ENCODE measurements at places on chromosomes 11 and 22.

DNA sequence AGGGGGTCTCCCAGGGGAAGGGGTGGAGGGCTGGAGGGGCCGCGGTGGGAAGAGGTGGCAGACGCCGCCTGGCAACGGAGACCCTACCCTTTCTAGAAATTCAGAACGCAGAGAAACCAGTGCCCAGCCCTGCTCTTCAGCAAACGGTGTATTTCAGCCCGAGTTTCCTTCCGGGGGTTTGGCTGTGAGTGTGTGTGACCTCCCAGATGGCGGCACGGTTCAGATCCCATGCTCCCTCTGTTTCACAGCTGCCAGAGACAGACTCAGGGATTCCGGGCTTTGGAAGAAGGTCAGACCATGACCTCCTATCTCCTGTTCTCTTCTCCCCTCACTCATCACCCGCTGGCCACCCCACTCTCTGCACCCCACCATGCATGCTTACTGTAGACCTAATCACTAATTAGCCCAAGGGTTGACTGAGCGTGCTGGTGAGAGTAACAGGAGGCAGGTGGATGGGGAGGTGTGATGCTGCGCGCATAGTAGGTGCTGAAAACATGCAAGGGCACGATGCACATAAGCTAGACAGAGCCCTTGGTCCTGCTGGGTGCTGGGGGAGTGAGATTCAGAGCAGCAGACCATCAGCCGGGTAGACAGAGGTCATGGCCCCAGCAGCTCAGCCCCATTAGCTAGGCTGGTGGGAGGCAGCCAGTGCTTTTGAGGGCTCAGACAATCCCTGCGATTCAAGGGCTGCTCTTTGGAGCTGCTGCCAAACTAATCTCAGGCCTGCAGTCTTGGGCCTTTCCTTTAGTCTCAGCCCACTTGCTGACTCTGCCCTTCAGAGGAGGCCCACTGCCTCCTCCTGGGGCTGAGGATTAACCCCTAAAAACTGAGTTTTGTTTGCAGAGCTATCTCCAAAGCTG is 256.5 kb upstream of the CADM1 start:
- no peak for DNase-seq

DNA sequence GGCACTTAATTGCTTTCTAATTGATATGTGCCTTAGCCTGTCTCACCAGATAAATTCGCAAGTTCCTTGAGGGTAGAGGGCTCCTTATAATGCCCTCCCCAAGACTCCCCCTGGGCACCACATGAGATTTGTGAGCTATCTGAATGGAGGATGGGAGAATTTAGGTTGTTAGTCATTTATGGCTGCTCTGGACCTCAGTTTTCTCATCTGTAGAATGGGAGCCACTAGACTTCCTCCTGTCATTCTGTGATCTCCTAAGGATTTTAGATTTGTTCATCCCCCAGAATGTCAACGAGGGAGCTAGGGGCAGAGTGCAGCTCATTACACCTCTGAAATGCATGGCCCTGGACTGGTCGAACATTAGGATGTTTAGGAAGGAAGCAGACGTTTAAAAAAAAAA is 294.6 kb downstream of the MIAT start:
- no peak for DNase-seq

GRCh38 chr11:67273260-67273990 is 7.2 kb downstream of the GRK2 start:
- no peak for DNase-seq

DNA sequence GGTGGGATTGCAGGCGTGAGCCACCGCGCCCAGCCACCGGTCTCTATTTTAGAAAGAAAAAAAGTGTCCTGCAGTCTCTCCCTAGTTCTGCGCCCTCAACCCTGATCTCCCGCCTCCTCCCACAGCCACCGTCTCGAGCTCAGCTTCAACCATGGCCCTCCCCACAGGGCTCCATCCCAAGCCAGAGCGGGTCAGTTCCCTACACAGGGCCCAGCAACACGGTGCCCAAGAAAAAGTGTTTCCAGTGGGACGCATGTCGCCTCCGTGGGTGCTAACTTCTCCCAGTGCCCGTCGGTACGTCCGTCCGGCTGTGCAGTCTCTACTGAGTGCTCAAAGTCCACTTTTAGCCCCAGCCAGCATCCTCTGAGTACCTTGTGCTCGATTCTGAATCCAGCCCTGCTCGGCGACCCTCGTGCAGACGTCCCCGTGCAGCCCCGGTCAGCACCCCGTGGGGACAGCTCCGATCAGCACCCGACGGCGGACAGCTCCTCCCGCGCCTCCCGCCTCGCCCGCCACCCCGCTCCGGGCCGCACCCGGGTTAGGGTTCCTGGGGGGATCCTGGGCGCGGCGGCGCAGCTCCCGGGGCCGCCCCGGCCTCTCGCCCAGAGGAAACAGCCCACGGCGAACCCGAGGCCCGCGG is 657 bp upstream of the MAPK8IP2 start:
- no peak for DNase-seq

DNA sequence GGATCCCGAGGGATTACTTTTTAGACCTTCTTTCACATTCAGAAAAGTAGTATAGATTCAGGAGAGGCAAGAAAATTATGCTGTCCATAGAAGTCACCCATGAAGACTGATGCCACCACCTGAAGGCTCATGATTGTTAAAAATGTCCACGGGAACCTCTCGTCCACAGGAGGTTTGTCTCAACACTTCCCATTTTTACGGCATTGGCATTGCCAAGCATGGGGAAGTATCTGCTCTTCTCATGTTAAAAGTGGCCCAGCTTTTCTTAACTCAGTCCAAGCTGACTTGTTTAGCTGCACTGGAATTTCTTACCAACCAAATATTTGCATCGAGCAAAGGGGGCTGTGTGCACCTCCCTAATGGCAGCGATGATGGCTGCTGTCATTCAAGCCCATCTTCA is 9.6 kb downstream of the CDPF1 start:
- DNase-seq, result no peak

DNA sequence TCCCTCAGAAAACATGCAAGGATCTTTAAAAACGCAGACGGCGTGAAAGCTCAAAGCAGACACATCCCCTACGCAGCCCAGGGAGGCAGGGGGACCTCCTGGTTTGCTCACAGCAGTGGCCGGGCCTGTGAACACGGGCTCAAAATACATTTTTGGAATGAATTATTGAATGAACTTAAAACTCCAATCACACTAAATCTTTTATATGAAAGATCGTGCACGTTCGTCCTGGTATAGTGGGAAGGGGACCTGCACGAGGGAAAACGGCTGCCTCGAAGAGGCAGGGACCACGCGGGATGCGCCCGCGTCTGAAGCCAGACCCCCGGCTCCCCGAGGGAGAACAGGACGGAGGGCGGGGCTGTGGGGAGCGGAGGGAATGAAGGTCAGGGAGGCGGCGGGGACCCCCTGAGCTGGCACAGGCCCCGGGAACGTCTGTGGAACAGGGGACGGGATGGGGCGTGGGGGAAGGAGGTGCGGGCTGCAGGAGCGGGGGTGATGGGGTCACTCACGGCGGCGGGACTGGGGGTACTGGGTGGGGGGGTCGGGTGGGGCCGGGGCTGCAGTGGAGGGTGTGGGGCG is 1.3 kb upstream of the PANX2 start:
- no peak for DNase-seq

- DNase-seq, result no peak
Measured at GRCh38 chr11:9219115-9219514, 46.0 kb downstream of the DENND5A start.

- peak; percentile 76 for DNase-seq
Measured at GRCh38 chr11:72589802-72590761, 84.1 kb downstream of the PDE2A start.

DNA sequence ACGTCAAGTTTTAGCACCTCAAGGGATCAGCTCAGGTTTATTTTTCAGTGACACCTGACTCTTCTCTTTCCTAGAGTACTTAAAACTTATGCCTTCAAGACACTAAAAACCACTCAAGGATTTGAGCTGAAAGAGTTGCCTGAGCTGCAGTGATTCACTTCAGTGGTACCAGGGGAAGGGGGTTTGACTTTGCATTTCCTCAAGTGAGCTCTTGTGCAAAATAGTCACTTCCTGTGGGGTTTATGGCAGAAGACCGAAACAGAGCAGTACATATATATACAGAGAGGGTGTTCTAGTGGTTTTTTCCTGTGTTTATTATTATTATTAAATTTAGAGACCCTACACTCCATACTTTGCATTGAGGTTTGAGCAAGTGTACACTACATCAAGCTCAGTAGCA is 60.7 kb downstream of the DBX1 start:
- DNase-seq, result no peak

DNA sequence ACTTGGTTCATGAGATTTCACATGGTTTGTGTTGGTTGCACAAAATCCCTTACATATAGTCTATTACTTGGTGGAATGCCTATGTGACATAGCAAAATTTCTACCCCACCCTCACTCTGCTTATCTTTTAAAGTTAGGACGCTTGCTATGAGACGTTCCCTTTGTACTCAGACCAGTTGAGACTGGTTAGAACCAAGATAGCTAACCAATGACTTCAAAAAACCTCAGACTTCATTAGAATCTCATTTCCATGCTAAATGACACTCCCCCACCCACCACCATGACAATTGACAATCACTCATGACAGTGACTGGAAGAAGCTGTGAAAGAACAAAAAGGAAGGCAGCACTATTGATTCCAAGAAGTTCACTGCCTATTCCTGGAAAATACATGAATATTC is 313.6 kb downstream of the ETS1 start:
- DNase-seq, result no peak

- DNase-seq, result peak; percentile 94
Measured at GRCh38 chr22:19974935-19975706, 33.5 kb upstream of the TXNRD2 start.

DNA sequence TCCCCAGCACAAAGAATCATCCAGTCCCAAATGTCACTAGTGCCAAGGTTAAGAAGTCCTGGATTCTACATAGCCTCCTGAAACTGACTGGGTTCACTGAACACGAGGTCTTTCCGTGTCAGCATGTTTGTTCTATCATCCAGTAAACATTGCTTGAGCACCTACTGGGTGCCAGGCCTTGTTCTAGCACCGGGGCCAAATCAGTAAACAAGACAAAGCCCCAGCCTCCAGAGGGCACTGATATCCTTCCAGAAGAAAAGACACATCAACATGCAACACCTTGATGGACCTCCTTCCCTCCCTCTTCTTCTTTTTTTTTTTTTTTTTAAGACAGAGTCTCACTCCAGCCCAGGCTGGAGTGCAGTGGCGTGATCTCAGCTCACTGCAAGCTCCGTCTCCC is 26.9 kb downstream of the TPST2 start:
- DNase-seq, result no peak

GRCh38 chr11:85685820-85686459 is at the start of gene CCDC89:
TSS of gene CCDC89 (minus strand) at chr11:85686195. CDS start at chr11:85686130, 65 bp downstream.
- DNase-seq, result no peak

- DNase-seq, result no peak
Measured at GRCh38 chr11:131800452-131800851, 430.0 kb downstream of the NTM start.

DNA sequence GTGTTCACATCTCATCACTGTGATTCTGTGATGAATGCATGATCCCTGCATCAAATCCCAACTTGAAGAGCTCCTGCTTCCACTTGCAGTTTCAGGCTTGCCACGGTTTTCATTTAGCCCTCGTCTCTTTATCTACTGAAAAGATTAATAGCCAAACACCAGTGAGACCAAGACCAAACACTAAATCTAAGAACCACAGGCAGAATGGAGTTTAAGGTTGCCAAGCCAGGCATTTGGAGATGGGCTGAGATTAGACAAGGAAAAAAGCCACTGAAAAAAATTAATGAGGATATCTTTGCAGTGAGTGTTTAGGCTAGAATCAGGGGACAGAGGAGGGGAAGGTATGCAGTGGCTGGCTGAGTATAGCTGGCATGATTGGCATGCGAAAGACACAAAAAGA is 227.2 kb upstream of the BLID start:
- DNase-seq, result no peak

- no peak for DNase-seq
Measured at GRCh38 chr11:64566915-64567891, 23.8 kb upstream of the SLC22A12 start.

DNA sequence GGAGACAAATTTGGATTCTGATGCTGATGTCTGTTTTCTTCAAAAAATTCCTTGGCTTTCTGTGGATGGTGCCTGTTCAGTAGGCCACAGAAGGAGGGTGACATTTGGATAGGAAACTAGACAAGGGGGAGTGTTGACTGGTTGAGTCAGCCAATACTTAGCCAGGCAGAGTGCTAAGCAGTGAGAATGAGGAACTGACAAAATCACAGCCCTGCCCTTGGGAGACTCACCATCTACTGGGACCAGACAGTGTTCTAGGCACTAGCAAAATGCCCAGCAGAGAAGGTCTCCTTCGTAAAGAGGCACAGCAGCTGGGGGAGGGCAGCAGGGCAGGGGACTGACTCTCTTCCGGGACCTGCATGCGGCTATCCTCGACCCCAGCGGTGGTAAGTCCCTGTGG is 190.2 kb downstream of the DSCAML1 start:
- no peak for DNase-seq

DNA sequence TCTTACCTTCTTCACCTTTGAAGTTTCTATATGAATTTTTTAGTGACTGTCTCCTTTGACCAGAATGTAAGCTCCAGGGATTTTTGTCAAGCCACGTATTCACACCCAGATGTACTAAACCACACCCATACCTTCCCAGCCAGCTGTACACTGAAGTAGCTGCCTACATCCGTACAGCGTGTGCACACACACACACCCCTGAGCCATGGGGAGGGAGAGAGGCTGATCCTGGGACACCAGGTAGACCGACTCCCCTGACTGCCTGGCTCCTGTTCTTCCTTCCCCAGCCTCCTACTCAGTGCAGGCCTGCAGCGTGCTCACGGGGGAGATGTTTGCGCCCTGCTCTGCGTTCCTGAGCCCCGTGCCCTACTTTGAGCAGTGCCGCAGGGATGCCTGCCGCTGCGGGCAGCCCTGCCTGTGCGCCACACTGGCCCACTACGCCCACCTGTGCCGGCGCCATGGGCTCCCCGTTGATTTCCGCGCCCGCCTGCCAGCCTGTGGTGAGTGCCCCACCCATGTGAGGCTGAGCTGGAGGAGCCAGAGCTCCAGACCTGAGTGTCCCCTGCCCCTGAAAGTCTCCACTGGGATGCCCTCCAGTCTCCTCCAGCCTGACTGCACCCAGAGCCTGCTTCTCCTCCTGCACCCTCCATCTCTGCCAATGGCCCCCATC is 25.9 kb downstream of the OTOG start:
- DNase-seq, result no peak

- DNase-seq, result no peak
Measured at GRCh38 chr11:96001037-96001436, 77.1 kb upstream of the MTMR2 start.

DNA sequence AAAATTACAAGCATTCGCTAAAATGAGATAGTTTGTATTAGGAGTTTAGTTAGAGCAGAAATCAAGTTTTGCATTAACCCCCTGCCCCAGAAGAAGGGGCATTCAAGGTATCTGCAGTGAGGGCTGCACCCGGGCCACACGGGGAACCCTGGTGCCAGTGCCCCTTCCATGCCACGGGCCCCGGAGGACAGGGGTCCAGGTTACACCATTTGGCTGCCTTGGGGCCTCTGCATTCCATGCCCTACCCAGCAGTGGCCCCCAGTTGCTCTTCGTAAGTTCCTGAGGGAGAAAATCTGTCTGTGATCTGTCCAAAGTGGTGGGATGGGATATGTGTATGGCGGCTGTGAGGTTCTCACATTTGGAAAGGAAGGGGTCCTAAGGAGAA is 16.8 kb upstream of the PANX2 start:
- DNase-seq, result no peak

Measured in WERI-Rb-1 (cell line).